ENCODE measurements at places on chromosomes 2 and 18.

GRCh38 chr2:11310212-11310611 lies 34.2 kb downstream of the ROCK2 start:
- DNase-seq: no peak
- no peaks in the 10 kb centered on the region for H3K36me3 ChIP-seq
- no peaks in the 10 kb centered on the region for H3K27me3 ChIP-seq
- H3K4me1 ChIP-seq: peaks cover 20% of the 10 kb centered on the region
- no peak overlapping the region for H3K4me3 ChIP-seq

DNA sequence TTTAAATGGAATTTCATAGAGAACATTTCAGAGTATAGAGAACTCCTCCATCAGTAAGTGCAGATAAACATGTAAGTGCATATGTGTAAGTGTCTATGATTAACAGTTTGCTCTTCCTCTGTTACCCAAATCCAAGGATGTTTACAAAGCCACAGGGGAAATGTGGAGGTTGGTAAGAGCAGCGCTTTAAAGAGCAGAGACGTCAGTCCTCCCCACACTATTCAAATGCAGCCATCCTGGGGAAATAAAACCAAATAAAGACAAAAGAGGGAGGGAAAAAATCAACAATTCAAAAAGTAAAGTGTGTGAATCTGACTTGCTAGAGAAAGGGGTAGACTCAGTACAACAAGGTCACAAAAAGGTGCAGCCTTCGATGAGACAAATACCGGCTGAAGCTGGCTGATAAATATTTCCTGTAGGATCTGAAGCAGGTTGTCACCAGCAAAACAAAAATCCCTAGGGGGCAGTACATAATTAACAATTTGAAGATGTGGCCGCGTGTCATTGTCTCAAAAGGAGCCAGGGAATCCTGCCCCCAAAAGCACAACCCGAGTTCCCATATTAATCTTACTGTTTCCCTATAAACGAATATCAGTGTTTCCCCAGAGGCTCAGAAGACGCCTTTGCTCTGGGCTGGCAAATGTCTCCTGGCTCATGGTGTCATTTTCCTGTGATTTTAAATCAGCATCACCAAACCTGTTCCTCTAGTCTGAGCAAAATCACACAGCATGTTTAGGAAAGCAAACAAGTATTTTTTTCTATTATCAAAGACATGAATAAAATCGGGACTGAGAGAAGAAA lies 216.5 kb downstream of the CDCA7 start:
- no peak for DNase-seq
- no peak overlapping the region for H3K4me3 ChIP-seq
- H3K36me3 ChIP-seq: no peaks in the 10 kb centered on the region
- H3K4me1 ChIP-seq: peaks cover 3% of the 10 kb centered on the region
- no peak overlapping the region for H3K27ac ChIP-seq

DNA sequence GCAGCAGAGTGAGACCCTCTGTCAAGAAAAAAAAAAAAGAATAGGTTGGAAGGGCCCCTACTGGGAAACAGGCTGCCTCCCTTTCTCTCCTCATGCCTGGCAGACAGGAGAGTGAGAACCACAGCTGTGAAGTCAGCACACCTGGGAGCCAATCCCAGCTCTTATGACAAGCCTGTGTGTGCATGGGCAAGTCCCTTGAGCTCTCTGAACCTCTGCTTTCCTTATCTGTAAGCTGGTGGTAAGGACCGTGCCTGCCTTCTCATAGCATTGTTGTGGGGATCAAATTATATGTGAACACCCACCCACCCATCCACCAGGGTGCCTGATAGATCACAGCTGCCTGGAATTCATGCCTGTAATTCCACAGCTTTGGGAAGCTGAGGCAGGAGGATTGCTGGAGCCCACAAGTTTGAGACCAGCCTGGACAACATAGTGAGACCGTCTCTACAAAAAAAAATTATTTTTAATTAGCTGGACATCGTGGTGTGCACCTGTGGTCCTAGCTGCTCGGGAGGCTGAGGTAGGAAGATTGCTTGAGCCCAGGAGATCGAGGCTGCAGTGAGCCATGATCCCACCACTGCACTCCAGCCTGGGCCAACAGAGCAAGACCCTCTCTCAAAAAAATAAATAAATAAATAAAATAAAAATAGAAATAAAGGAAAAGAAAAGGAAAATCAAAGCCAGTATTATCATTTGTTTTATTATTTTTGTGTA lies 66.9 kb upstream of the MCFD2 start:
- H3K27me3 ChIP-seq: no peaks in the 10 kb centered on the region
- H3K4me1 ChIP-seq: peaks cover 99% of the 10 kb centered on the region
- H3K27ac ChIP-seq: peak overlapping the region; percentile 98
- peak overlapping the region; percentile 76 for H3K4me3 ChIP-seq
- no peak for DNase-seq
- peaks cover 55% of the 10 kb centered on the region for H3K36me3 ChIP-seq

- H3K4me3 ChIP-seq: no peak overlapping the region
- peaks cover 2% of the 10 kb centered on the region for H3K27me3 ChIP-seq
- H3K27ac ChIP-seq: no peak overlapping the region
- no peaks in the 10 kb centered on the region for H3K36me3 ChIP-seq
- DNase-seq: no peak
- no peaks in the 10 kb centered on the region for H3K4me1 ChIP-seq
Observed at GRCh38 chr2:240296104-240296406, 139.4 kb upstream of the GPC1 start.

DNA sequence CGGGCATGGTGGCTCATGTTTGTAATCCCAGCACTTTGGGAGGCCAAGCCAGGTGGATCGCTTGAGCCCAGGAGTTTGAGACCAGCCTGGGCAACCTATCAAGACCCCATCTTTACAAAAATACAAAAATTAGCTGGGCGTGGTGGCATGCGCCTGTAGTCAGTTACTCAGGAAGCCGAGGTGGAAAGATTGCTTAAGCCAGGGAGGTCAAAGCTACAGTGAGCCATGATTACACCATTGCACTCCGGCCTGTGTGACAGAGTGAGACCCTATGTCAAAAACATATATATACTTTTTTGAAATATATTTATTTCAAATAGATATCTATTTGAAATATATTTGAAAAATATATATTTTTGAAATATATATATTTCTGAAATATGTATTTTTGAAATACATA lies 10.9 kb downstream of the OSBPL1A start:
- DNase-seq: no peak
- no peaks in the 10 kb centered on the region for H3K36me3 ChIP-seq
- no peak overlapping the region for H3K27ac ChIP-seq

DNA sequence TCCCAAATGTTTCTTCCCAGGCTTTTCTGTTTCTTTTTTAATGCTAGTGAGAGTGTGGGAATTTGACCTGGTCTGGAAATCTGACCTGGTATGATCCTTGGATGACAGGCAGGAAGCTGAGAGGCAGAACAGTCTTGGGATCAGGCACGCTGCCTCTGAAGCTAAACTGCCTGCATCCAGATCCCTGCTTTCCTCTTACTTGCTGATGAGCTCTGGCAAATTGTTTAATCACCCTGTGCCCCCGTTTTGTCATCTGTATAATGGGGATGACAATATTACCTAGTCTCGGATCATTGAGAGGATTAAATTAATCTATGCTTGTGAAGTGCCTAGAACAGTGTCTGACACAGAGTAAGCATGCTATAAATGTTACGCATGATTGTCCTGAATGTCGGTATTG lies 3.3 kb downstream of the KLHL23 start:
- H3K4me1 ChIP-seq: peaks cover 15% of the 10 kb centered on the region
- no peaks in the 10 kb centered on the region for H3K36me3 ChIP-seq
- no peak overlapping the region for H3K27ac ChIP-seq
- H3K27me3 ChIP-seq: peaks cover 12% of the 10 kb centered on the region

DNA sequence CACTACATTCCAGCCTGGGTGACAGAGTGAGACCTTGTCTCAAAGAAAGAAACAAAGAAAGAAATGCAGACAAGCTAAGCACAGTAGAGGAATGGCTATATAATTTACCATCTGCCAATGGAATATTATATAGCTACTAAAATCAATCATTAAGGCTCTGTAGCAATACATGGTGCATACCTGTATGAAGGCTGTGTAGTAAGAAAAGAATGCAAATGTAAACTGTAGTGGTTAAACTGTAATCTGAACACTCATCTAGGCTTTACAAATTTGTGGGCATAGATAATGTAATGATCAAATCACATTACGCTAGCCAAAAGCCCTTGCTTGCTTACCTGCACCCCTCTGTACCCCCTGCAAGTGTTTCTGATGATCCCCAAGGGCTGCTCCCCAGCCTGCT lies 230.9 kb downstream of the LTBP1 start:
- DNase-seq: no peak
- H3K4me3 ChIP-seq: no peak overlapping the region
- no peak overlapping the region for H3K27ac ChIP-seq
- no peaks in the 10 kb centered on the region for H3K27me3 ChIP-seq

- H3K27ac ChIP-seq: no peak overlapping the region
- H3K4me1 ChIP-seq: peaks cover 76% of the 10 kb centered on the region
- H3K4me3 ChIP-seq: no peak overlapping the region
Observed at GRCh38 chr2:191318729-191319078, 73.5 kb downstream of the MYO1B start.

- H3K36me3 ChIP-seq: peaks cover 40% of the 10 kb centered on the region
- H3K4me3 ChIP-seq: no peak overlapping the region
- DNase-seq: no peak
- no peak overlapping the region for H3K27ac ChIP-seq
- H3K27me3 ChIP-seq: no peaks in the 10 kb centered on the region
- H3K4me1 ChIP-seq: peaks cover 9% of the 10 kb centered on the region
Observed at GRCh38 chr2:239190361-239190760, 210.5 kb downstream of the HDAC4 start.

GRCh38 chr18:73990258-73990657 lies 157.4 kb downstream of the FBXO15 start:
- no peaks in the 10 kb centered on the region for H3K27me3 ChIP-seq
- no peak overlapping the region for H3K27ac ChIP-seq
- no peak overlapping the region for H3K4me3 ChIP-seq
- no peaks in the 10 kb centered on the region for H3K36me3 ChIP-seq
- no peaks in the 10 kb centered on the region for H3K4me1 ChIP-seq
- DNase-seq: no peak

DNA sequence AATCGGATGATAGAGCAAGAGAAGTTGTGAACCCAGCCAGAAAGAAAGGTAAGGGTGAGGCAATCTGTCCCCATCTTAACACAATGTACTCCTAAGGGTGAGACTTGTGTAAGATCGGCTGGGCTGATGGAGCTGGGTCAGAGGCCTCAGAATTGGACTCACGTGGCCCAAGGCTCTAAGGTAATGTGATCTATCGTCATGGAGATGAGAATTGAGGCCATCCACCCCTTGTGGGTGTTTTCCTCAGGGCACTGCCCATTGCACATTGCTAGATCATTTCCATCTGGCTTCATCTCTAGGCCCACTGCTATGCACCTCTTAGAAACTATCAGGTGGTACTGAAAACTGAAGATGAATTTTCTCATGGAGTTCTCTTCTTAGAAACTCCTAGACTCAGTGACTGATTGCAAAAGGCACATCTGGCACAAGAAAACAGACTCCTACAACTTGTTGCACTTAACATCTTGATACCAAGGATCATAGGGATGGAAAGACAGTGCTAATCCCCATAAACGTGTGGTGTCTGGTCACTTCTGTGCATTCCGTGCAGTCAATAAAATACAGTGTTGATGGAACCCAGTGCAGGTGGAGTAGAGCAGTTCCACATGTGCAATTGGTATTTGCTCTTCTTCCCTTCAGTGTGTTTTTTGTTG lies 228.9 kb upstream of the FOSL2 start:
- DNase-seq: no peak
- H3K36me3 ChIP-seq: peaks cover 18% of the 10 kb centered on the region
- H3K4me1 ChIP-seq: no peaks in the 10 kb centered on the region
- no peak overlapping the region for H3K27ac ChIP-seq

- DNase-seq: no peak
- H3K36me3 ChIP-seq: no peaks in the 10 kb centered on the region
- no peak overlapping the region for H3K4me3 ChIP-seq
- no peak overlapping the region for H3K27ac ChIP-seq
- H3K4me1 ChIP-seq: peaks cover 20% of the 10 kb centered on the region
Observed at GRCh38 chr2:216635701-216636550, 2.7 kb downstream of the IGFBP2 start.

DNA sequence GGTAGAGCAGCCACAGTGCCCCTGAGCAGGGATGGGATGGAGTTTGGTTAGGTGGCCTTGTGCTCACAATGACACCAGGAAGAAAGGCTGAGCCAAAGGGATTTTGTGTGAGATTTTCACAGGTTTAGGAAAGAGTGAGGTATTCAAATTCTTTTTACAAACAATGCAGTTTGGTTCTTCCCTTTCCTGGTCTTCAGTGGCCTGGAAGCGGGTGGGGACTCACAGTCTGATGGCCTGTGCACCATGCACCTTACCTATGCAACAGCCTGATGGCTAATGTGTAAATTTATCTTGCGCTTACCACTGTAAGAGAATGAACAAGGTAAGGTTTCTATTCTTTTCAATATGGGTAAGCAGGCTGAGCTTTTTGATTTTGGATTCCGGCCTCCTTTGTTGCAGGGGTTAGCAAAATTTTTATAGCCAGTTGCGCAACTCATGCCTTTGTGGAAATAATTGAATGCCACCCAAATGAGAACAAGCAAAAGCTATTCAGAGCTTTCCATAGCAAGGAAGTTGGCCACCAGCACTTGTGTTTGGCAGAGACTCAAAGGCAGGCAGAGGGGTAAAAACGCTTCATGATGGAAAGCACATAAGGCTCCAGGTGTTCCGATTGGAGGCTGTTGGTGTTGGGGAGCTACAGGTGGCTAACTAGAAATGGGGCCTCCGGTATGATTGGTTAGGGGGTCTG lies 23.8 kb upstream of the IL1R2 start:
- DNase-seq: no peak
- peaks cover 6% of the 10 kb centered on the region for H3K27me3 ChIP-seq
- H3K4me3 ChIP-seq: no peak overlapping the region
- H3K36me3 ChIP-seq: no peaks in the 10 kb centered on the region
- no peaks in the 10 kb centered on the region for H3K4me1 ChIP-seq

GRCh38 chr2:20148923-20149702 lies 75.8 kb downstream of the SDC1 start:
- DNase-seq: no peak
- H3K36me3 ChIP-seq: no peaks in the 10 kb centered on the region
- H3K4me3 ChIP-seq: no peak overlapping the region
- H3K27me3 ChIP-seq: peaks cover 33% of the 10 kb centered on the region

GRCh38 chr2:224223851-224224555 lies 177.9 kb downstream of the FAM124B start:
- H3K27me3 ChIP-seq: peaks cover 6% of the 10 kb centered on the region
- no peak overlapping the region for H3K27ac ChIP-seq
- H3K4me1 ChIP-seq: no peaks in the 10 kb centered on the region
- DNase-seq: no peak
- H3K36me3 ChIP-seq: no peaks in the 10 kb centered on the region
- H3K4me3 ChIP-seq: no peak overlapping the region

GRCh38 chr18:67145586-67146292 lies 370.8 kb downstream of the DSEL start:
- H3K4me1 ChIP-seq: no peaks in the 10 kb centered on the region
- no peaks in the 10 kb centered on the region for H3K36me3 ChIP-seq
- H3K27me3 ChIP-seq: no peaks in the 10 kb centered on the region
- no peak overlapping the region for H3K4me3 ChIP-seq
- no peak overlapping the region for H3K27ac ChIP-seq

DNA sequence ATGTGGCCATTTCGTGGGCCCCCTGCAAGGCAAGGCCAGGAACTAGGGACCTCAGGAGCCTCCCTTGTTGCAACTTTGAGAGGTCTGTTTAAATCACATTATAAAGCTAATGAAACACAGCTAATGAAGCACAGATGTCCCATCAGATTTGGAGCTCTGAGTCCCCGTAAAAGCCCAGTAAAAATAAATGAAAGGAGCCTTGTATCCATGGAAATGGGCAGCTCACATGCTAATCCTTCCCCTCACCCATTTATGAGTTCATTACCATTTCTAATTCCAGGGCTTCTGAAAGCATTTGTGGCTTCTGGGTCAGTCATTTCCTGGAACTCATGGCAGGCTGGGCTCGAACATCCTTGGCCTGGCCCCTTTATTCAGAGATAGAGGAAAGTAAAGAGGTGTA lies 274.8 kb downstream of the SS18 start:
- peaks cover 5% of the 10 kb centered on the region for H3K27me3 ChIP-seq
- H3K36me3 ChIP-seq: no peaks in the 10 kb centered on the region
- no peak for DNase-seq
- no peak overlapping the region for H3K27ac ChIP-seq

Data from activated B cell treated with CpG ODN at 0.5 μM for 24 hours (primary cell).